ENCODE measurements at places on chromosomes 7 and 10.

DNA sequence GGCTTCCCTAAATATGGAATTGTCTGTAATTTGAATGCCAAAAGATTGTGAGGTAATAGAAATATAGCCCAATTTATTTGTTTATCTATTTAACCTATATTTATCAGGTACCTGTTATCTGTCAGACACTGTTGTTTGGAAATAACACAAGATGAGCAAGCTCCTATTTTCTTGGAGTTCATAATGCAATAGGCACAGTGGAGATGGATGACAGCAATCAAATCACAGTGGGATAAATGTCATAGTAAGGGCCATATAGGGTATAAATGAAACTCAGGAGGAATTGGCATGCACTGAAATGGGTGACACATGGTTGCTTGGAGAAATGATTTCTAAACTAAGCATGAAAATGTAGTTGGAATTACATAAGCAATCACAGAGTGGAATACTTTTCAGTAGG is 761.8 kb upstream of the MBL2 start:
- DNase-seq = no peak

- no peak for DNase-seq
These were observed 19.5 kb downstream of the TSPAN15 start for GRCh38 chr10:69470463-69471384.

GRCh38 chr7:19982841-19983835 is 209.7 kb upstream of the TMEM196 start:
- no peak for DNase-seq

DNA sequence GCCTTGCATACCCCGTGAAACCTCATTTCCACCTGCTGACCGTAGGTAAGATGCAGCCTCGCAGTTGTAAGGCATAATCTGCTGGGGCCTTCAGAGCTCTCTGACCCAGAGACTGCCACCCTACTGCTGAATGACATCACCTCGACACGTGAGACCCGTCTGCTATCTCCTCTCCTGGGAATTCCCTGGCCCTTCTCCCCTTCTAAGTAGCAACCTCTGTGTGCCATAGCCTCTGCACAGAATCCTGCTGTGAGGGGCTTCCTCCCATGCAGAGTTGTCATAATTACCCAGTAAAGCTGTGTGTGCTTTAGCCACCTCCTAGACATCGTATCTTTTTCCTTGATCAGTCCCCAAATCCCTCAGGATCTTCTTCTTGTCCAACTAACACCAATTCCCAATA is 106.7 kb downstream of the CACNB2 start:
- no peak for DNase-seq

GRCh38 chr7:105315357-105315756 is 73.4 kb downstream of the SRPK2 start:
- DNase-seq = no peak

DNA sequence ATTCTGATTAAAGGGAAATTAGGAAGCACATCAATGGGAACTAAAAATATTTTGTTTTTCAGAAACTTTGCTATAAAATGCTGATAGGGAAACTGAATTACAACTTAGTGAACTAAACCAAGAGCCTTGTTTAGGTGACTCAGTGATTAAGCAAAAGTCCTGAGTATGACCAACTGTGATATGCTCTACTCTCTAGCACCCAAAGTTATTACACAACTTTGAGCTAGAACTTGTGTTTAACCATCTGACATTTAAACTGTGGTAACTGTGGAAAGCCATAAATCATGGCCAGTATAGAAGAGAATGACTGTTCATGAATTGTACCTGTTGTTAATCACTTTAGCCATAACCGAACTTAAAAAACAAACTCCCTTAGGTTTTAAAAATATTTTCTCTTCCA is 127.4 kb downstream of the ZNF365 start:
- DNase-seq = no peak

DNA sequence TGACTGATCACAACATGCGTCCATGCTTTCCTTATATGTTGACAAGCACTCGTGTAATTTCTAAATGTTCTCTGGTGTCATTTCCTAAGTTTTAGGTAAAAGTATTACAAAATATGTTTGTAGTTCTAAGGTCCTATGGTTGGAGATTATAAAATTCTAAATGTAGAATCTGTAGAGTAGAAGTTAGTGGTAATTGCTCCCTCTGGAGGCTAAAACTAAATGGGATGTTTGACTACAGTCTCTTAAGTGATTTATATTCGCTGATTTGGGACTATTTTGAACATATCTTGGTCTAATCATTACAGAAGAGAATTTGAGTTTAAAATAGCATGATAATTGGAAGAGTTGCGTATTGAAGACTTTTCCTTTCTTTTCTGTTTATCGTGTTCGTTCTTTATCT is 74.1 kb downstream of the ZMYND11 start:
- no peak for DNase-seq

GRCh38 chr7:27462575-27463270 is 200.0 kb downstream of the HIBADH start:
- DNase-seq = no peak

GRCh38 chr10:32318476-32318896 is 28.5 kb downstream of the EPC1 start:
- no peak for DNase-seq

GRCh38 chr10:17693009-17693408 is 49.1 kb downstream of the STAM start:
- DNase-seq = no peak

GRCh38 chr7:138049505-138050116 is 26.6 kb upstream of the AKR1D1 start:
- DNase-seq = no peak

GRCh38 chr10:360653-361052 is 225.4 kb downstream of the ZMYND11 start:
- DNase-seq = no peak

GRCh38 chr10:121171825-121172787 is 320.9 kb downstream of the WDR11 start:
- no peak for DNase-seq

DNA sequence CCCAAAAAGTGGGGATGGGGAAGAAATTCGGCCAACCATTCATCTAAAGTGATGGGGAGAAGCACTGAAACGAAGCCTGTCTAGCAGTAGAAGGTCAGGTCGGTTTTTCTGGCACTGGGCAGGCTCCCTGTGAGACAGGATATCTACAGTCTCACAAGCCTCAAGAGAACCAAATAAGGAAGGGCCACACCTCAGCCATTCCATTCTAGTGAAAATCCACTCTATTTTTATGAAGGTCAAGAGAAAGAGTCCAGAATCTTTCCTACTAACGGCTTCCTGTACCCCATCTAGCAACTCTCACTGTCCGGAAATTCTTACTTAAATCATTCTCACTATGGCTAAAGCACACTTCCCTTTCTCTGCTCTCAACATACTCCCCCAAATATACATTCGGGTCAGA is 267.1 kb downstream of the PRPF18 start:
- no peak for DNase-seq

DNA sequence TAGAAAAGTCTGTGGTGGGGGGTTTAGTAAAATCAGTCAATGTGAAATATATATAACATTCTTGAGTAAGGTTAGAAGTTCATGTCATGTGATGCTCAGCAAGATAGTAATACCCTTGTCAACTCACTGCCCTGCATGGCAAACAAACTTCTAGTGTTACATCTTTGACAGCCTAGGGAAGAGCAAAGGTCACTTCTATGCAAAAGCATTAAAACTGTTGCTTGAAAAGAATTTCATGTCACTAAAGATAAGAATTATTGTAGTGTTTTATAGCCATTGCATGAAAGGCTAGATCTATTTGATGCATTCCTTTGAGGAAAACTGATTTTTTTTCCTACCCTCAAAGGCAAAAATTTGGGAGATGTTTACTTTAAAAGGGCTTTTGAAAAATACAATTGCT is 176.0 kb downstream of the SKAP2 start:
- no peak for DNase-seq

GRCh38 chr10:68196701-68197100 is 35.2 kb downstream of the ATOH7 start:
- no peak for DNase-seq

DNA sequence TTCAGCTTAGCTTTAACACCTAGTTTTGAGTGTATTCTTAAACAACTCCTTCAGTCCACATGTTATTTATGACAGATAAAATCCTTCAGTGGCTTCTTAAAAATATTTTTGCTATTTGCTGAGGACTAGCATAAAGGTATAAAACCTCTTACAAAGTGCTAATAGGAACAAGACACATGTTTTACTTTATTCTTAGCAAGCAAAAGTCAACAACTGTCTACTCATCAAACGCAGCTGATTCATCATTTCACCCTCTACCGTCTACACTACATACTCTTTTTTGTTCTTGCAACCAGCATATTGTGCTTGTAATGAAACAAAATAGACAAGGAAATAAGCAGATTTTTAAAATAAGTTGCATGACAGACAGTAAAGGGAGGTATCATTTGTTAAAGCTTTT is 319.7 kb downstream of the SNX13 start:
- no peak for DNase-seq

GRCh38 chr10:45000138-45000751 is 478 bp upstream of the ZNF22 start:
- DNase-seq = no peak

DNA sequence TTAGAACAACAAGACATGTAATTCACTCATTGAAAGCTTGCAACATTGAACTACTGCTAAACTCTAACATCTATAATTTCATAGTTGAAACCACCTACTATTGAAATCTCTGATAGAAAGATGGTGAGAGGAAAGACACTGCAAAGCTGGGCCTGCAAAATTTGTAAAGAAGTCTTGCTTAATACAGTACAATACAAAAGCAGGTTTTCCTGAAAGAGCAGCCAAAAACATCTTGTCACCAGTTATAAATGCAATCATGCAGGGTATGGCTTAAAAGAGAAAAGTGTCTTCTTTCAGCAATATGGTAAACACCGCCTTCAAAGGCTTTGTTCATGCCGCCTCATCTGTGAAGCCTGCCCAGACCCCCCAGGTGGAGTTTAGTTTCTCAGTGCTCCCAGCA is 109.2 kb downstream of the ANK3 start:
- no peak for DNase-seq

- no peak for DNase-seq
These were observed 116.4 kb downstream of the SORBS1 start for GRCh38 chr10:95444792-95445191.

DNA sequence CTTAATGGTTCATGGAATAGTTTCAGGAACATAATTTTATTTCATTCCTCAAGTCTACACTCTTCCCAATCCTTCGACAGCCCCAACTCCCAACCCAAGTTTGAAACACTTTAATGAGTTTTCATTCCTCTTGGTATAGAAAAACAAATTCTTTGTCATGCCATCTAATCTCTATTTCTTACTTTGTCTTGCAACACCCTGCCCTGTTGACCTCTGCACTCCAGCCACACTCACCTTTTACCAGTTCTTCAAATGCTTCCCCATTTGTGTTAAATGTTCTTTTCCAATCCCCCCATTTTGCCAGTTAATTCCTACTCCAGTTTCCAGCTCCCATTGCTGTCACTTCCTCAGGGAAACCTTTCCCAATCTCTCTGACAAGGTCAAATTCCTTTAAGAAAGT is 21.9 kb downstream of the ASAH2 start:
- no peak for DNase-seq

DNA sequence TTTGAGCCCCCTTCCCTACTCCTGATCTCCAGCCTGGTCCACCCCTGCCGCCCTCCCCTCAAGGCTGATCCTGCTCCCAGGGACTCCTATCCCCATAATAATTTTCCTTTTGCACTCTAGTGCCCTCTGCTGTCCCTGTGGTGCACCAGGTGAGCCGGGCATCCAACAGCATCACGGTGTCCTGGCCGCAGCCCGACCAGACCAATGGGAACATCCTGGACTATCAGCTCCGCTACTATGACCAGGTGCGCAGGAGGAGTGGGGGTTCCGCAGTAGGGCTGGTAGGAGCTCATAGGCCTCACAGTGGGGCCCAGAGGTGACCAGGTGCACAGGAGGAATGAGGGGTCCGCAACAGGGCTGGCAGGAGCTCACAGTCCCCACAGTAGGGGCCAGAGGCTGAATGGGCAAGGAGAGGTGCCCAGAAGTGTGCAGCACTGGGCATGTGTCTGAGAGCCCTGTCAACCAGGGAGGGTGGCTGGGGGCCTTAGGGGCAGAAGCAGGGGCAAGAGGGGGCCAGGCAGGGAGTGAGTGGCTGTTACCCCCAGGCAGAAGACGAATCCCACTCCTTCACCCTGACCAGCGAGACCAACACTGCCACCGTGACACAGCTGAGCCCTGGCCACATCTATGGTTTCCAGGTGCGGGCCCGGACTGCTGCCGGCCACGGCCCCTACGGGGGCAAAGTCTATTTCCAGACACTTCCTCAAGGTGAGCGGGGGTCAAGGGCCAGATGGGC is 11.7 kb downstream of the EPHB6 start:
- DNase-seq = no peak

DNA sequence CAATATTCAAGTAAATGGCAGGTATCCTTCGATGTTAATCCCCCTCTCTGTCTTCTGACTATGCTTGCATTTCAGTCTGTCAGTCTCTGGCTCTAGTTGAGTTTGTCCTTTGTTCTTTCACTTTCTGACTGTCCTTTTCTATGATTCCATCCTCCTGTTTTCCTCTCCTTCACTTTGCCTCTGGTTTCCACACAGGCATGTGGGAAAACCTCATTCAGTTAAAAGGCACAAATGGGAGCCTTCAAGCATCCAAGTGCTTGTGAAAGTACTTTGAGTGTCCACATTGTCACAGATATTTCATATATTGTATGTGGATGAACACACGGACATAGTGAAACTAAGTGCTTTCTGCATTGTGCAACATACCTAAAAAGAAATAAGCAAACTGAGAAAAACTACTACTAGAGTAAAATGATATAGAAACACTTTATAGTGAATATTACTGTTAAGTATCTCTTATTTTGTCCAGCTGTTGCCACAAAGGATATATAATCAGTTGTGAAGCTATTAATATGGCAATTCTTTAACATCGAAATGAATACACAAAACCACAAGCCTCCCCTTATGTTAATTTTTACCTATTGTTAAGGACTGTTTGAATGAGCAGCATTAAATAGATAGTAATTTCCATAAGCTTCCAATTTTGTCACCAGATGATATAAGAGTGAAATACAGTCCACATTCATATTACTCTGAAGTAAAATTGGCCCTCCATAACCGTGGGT is 71.7 kb downstream of the NRBF2 start:
- no peak for DNase-seq

DNA sequence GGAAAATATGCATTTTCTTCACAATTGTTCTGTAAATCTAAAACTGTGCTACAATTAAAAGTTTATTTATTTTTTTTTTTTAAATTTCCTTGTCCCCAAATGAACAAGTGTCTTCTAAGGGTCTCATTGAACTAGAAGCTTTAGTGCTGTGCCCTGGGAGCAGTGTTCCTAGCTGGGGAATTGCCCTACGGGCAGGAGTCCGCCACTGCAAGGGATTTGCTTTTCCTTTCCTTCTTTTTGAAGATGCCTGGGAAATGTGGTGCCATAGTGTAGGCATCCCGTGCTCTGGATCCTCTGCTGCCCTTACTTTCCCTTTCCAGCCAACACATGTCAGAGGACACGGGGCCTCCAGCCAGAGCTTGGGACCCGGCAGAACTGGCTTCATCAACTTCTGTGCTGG is 177.1 kb upstream of the CTBP2 start:
- DNase-seq = no peak

GRCh38 chr7:139884441-139884840 is 55.4 kb downstream of the TBXAS1 start:
- no peak for DNase-seq
